ENCODE measurements at places on chromosomes 7 and 10. TPM values are rescaled to one million over a fixed set of nuclear protein-coding genes. Genes with fewer than 3 reads are reported as not detected.

WNT8B gene
- total RNA-seq: not detected

CRTAC1 gene
- 3.7 TPM for total RNA-seq

KCP gene
- total RNA-seq: not detected

SPDYE1 gene
- total RNA-seq: not detected

CLDN4 gene
- total RNA-seq: 7.4 TPM

UNCX gene
- total RNA-seq: not detected

RSPH10B gene
- not detected for total RNA-seq

FOXI2 gene
- not detected for total RNA-seq

CLIP2 gene
- total RNA-seq: 25.1 TPM

AMZ1 gene
- total RNA-seq: not detected

EIF5AL1 gene
- total RNA-seq: 0.14 TPM

ABCB4 gene
- 0.29 TPM for total RNA-seq

SCIN gene
- 6.5 TPM for total RNA-seq

GIMAP6 gene
- total RNA-seq: 63.5 TPM

SFRP4 gene
- total RNA-seq: 64.4 TPM

AGK gene
- 11.8 TPM for total RNA-seq

HMX3 gene
- not detected for total RNA-seq

VPS37D gene
- total RNA-seq: not detected

NAT16 gene
- not detected for total RNA-seq

MOGAT3 gene
- total RNA-seq: not detected

AKR1D1 gene
- not detected for total RNA-seq

ARHGAP21 gene
- 156 TPM for total RNA-seq

ABLIM1 gene
- 114 TPM for total RNA-seq

DIP2C gene
- 10.5 TPM for total RNA-seq

PLEKHS1 gene
- not detected for total RNA-seq

ADAMTS14 gene
- 0.18 TPM for total RNA-seq

TNS3 gene
- total RNA-seq: 62.7 TPM

TCERG1L gene
- not detected for total RNA-seq

COL28A1 gene
- 0.88 TPM for total RNA-seq

THNSL1 gene
- 5.4 TPM for total RNA-seq

UPF2 gene
- 17.4 TPM for total RNA-seq

CPA4 gene
- total RNA-seq: not detected

ENTPD1 gene
- 99.5 TPM for total RNA-seq

CACNA2D1 gene
- 39.7 TPM for total RNA-seq

GPR26 gene
- total RNA-seq: not detected

GJD4 gene
- not detected for total RNA-seq

GHRHR gene
- not detected for total RNA-seq

COL13A1 gene
- total RNA-seq: not detected

RNLS gene
- 14.4 TPM for total RNA-seq

MMP21 gene
- total RNA-seq: 0.48 TPM

BAMBI gene
- total RNA-seq: 6.4 TPM

LDB3 gene
- total RNA-seq: 0.97 TPM
